Stimulated activated naive CD4-positive, alpha-beta T cell treated with Interleukin-2 at 50 U/mL for 16 hours (primary cell): ENCODE measurements at places on chromosomes 12 and 14.

- DNase-seq = no peak
These were observed 602.7 kb upstream of the FOXG1 start for GRCh38 chr14:28163897-28164296.

DNA sequence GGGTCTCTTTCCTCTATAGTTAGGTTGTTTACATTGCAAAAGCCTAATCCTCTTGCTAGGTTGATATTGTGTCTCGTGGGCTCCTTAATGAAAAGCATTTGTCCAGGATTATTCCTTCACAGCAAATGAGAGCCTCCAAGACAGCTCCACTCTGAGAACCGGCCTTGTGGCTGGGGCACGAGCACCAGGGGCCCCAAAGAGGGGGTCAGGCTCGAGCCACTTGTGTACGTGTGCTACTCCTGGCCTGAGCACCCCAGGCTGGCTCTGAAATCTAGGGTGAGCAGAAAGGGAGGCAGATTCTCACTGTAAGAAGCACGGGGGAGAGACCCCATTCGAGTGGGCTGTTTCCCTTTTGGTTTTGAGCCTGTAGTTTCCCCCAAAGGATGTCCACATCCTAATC is 45.0 kb upstream of the FZD10 start:
- no peak for DNase-seq

DNA sequence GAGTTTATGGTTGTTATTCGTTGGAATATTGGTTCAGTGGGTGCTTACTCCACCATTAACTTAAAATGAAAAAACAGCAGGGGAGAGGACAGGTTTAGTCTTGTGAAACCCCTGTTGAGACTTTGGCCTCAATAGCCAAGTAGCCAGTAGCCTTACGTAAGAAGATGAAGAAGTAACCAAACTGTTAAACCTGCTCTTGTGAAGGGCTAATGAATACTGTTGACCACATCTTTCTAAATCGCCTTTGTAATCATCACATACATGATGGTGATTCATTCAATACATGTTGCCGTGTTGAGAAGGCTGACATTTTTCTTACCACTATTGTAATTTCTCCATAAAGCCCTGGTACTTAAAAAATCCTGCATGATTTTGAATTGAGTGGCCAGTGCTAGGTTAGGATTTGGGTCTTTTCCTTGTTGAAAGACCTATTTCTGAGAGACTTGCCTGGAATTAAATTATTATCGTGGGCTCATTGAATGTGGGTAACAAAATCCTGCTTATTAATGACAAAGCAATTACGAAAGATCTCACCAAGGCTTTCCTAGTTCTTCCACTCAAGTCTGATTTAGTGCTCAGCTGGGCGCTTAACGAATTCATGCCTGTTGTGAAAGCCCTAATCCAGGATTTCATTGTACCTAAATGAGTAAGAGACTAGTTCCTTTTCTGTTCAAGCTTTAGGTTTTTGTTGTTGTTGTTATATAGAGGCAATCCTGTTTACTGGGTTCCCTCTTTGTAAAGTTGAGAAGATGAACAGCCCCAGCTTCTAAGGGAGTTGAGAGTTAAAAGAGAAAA is 333.1 kb downstream of the FUT8 start:
- DNase-seq = no peak

GRCh38 chr12:9113987-9114309 is 1.8 kb downstream of the A2M start:
- no peak for DNase-seq

GRCh38 chr14:24238527-24239037 is 3.8 kb downstream of the TINF2 start:
- no peak for DNase-seq

GRCh38 chr12:92029902-92030586 is 115.6 kb downstream of the BTG1 start:
- no peak for DNase-seq

- DNase-seq = no peak
These were observed 49.4 kb upstream of the ZFP36L1 start for GRCh38 chr14:68842298-68842697.

GRCh38 chr14:58663494-58664111 is 25.8 kb downstream of the DACT1 start:
- no peak for DNase-seq

DNA sequence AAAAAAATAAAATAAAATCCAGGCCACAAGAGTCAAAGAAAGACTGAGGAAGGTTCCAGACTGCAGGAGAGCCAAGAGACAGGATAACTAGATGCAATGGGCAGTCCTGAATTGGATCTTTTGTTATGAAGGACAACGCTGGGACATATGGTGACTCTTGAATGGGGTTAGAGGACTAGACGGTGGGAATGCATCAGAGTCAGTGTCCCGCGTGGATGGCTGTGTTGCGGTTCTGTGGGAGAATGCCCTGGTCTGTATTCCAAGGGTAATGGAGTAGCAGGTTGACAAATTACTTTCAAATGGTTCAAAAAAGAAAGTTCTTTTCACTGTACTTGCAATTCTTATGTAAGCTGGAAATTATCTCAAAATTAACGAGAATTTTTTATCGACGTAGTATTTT is 20.1 kb downstream of the SSH1 start:
- DNase-seq = no peak

DNA sequence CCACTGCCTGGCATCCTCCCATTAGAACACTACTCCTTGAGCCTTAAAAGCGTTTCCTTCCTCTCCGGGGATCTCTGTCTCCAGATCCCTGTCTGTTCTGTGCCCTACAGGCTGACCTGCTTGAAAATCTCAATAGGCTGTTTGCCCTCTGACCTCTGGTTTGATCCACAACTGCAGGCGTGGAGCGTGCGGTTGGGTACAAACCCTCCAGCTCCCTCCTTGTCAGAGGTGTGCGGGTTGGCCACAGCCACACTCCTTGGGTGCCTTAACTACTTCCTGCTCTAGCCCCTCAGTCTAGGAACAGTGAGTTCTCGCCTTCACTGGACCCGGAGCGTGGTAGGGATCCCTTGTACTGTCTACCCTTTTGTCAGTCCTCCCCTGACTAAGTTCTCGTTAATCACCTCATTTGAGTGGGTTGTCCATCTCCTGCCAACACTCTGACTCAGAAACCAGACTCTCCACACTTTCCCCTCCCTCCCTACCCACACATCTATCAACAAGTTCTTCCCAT is 33.1 kb downstream of the CMKLR1 start:
- DNase-seq = no peak

- DNase-seq = peak; percentile 12
These were observed 833 bp upstream of the BHLHE41 start for GRCh38 chr12:26125400-26126339.

DNA sequence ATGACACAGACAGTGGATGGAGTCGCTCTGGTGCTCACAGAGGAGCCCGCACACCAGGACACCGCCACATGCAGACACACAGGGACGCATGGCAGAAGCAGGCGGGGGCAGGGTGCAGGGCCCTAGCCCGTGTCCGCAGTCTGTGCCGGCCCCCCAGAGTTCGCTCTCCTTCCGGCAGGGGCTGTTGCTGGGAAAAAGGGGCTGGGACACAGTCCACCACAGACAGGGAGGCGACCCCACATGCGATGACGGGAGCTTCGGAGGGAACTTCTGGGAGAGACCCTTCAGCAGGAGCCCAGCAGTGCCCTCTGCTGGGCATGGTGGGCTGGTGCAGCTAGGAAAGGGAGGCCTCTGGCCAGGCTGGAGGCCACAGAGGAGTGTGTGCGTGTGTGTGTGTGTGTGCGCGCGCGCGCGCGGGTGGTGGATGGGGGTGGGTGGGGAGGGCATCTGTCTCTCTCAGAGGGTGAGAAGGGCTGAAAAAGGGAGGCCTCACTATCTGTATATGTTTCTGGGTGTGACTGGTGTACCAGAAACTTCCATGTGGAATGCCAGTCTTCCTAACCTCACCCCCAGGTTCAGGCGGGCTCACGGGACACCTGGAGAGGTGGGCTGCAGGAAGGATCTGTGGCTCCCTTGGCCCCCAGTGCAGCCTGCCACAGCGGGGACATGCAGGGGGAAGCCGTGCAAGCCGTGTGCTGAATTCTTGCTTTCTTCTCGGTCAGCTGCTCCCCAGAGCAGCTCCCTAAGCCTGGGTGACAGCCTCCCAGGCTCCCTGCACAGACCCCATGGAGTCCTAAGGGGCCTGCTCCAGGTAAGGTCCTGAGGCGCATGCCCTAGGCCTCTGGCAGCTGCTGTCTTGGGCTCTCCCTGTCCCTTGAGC is 60.7 kb downstream of the PLEKHG3 start:
- DNase-seq = peak; percentile 46

DNA sequence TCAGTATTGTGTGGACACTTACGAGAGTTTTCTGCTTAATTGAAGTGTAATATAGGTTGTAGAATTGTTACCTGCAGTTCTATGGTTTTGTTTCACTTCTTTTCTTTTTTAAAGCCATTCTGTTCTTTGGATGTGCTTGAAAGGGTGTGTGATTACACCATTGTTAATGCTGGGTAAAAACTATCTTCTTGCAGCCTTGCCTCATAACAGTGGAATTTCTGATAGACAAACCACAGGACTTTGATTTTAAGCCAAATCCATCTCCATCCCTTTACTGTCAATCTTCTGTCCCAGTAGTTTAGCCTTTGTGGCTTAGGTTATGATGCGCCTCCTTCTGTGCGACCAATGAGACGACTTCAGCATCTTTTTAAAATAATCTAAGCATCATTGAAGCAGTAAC is 182.3 kb downstream of the PELI2 start:
- no peak for DNase-seq

DNA sequence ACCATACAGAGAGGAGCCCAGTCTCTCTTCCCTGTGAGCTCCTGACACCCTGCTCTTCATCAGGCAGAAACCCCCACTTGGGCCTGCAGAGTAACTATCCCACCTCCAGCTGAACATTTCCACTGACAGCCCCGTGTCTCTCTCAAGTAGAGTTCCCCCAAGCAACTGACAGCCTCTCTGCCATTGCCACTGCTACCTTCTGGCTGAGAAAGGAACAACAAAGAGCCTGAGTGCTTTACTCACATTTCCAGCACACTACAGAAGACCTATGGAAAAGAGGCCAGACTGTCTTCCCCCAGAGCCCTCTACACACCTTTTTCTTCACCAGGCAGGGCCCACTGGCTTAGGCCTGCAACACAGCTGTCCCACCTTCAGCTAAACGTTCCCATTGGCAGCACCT is 18.4 kb upstream of the ASCL1 start:
- DNase-seq = no peak

DNA sequence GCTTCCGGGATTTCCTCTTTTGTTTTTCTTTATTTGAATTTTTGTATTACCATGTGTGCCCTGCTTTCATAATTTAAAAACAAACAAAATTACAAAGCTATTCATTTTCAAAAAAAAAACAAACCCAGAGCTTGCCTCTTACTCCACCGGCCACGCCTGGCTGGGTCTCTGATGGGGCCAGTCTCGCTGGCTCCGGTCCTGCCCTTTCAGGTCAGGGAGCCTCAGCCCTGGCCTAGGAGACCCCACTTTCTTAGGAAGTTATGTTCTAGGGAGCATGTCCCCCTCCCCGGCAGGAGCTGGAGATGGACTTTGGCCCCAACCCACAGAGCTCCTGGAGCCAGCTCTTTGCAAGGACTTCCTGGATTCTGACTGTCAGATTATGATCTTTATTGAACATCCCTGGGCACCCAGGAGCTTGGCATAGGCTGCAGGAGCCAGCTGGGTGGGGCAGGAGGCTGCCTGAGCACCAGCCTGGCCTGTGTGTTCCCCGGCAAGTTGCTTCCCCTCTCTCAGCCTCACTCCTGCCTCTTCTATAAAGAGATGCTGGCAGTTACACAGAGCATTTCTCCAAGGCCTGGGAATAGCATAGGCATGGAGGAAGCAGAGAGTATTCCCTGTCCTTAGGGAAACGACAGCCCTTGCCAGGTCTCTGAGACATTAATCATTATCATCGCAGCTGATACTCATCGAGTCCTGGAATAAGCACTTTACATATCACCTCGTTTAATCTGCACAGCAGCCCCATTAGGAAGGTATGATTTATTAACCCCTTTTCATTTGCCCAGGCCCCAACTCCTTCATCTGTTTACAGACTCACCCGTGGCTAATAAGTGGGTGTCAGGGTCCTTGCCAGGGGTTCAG is 3.5 kb downstream of the DEGS2 start:
- no peak for DNase-seq

- DNase-seq = no peak
These were observed 170.9 kb upstream of the BMP4 start for GRCh38 chr14:54127526-54127925.

DNA sequence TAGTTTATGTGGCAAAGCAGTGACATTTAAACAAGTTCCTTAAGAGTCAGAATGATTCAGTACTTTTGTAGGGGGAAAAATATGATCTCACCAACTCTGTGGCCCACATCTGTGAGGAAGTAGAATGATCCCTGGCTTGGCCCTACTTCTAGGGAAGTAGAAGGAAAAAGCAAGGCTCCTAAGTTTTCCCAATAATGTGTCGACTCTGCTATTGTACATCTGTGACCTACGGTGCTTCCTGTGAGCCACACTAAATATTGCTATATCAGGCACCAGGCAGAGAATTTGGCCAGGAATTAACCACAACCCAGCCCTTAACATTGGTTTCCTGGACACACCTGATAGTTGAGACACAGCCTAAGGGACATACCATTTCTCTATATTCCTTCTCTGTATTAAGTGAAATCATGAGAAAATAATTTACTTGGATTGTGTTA is 9.3 kb upstream of the NID2 start:
- DNase-seq = no peak

DNA sequence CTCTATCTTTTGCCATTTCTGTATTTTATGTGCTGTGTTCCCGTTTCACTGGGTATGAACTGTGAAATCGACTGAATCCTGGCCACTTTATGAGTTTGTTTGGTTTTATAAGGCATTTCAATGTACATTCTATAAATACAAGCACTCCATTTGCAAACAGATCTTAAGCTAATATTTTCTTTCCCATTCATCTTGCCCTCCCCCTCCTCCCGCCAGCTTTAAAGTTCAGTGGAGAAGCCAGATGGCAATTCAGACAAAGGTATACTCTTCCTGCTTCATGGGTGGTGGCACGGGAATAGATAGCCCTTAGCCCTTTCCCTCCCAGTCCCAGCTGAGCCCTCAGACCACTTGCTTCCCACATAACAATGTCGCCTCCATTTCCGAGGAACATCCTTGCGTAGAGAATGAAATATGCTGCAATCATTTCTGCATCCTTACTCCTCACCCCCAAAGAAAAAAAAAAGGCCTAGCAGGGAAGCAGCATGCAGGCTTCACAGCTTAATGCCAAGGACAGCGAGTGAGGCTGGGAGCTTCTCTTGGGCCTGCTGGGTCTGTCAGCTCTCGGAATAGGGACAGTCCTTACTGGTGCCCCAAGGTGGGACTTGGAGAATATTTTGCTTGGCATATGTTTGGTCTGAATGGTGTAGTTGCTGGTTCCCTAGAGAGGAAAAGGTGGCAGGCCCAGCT is 52.8 kb upstream of the SRSF5 start:
- no peak for DNase-seq

- no peak for DNase-seq
These were observed 773 bp downstream of the GMPR2 start for GRCh38 chr14:24233538-24233866.

DNA sequence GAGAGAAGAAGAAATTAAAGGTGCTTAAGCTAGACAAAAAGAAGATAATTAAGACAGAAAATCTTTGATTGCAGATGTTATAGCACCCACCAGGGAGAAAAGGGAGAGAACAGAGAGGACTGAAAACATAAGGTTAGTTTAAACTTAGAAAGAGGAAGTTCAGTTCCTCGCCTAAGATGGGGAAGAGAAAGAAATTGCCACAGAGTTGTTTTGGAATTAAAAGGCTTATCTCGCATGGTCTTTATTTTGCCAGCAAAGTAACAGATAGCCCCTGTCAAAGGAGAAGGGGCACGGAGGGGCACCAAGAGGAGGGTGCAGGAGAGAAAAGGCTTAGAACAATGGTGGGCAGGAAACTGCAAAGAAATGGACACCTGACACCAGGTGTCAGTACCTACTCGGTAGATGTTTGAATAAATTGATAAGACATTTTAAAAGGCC is 17.8 kb upstream of the OXA1L start:
- DNase-seq = no peak
